Jurkat, Clone E6-1 (cell line): ENCODE measurements at places on chromosomes 4 and X.

GRCh38 chr4:95505151-95505550 lies 43.6 kb downstream of the UNC5C start:
- no peak for DNase-seq

DNA sequence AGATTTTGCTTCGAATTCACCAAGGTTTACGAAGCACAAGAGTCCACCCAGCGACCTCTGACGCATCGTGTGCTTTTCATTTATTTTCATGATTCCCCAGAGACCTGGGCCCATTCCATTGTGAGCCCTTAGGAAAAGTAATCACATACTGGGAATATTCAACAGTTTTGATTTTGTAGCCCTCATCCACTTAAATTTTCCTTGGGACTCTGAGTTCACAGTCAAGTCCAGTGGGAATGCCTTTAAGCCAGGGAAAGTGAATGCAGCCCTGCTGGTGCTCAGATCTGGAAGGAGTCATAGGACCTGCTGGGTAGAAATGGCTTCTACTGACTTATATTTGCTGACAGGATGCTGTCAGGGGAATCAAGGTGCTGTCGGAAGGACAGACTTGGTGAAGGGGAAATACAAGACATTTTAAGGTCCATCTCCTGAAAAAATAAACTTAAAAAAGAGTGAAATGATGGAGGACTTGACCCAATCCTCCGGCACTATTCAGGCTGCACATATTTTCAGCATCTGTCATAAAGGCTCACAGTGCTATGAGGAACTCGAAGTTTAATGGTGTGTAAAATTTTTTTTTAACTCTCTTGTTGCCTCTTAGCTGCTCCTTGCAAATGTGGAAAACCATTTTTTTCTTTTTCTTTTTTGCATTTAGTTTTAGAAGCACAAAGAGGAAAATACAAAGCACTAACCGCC lies 204.9 kb downstream of the MID1 start:
- DNase-seq: no peak

DNA sequence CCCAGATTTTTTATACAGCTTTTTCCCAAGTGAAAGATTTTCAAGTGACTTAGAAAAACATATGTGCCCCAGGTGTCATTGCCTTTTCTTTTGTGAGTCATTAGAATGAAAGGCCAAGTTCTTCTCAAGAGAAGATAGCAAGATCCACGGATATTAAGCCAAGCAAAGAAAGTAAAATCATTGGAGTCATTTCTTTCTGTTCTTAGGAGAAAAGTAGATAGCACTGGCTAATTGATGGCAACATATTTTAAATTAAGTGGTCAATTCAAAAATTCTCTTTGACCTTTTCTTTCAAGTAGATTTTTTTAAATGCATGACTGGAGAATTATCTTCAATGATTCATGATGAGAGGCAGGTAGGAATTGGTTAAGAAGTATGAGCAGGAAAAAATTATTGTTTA lies 94.4 kb downstream of the HHIP start:
- DNase-seq: no peak

- peak; percentile 53 for DNase-seq
These were observed 282.1 kb downstream of the BCOR start for GRCh38 chrX:39815631-39816030.

DNA sequence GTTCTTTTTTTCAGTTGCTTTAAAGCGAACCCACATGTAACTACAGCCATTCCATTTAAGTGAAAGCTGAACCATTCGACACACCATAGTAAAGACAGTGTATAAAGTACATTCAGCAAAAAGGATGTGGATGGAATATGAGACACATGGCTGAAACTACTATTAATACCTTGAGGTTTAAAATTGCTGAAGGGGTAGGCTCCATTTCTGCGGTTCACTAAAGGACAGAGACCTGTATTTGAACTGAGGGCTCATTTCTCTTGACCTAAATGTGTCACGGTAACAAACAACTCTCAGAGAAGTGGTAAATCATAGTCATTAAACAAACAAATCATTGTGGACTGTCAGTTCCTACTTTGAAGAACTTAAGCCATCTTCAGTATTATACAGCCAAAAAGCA lies 1085.6 kb upstream of the TENM3 start:
- no peak for DNase-seq

GRCh38 chr4:108043526-108043925 lies 53.8 kb downstream of the HADH start:
- DNase-seq: peak; percentile 61

- no peak for DNase-seq
These were observed at the start of gene ARMCX2 for GRCh38 chrX:101659601-101660063. TSS of gene ARMCX2 (minus strand) at chrX:101659850. CDS start at chrX:101657588, 2,262 bp downstream.
